ENCODE measurements at places on chromosomes 6 and 20.

DNA sequence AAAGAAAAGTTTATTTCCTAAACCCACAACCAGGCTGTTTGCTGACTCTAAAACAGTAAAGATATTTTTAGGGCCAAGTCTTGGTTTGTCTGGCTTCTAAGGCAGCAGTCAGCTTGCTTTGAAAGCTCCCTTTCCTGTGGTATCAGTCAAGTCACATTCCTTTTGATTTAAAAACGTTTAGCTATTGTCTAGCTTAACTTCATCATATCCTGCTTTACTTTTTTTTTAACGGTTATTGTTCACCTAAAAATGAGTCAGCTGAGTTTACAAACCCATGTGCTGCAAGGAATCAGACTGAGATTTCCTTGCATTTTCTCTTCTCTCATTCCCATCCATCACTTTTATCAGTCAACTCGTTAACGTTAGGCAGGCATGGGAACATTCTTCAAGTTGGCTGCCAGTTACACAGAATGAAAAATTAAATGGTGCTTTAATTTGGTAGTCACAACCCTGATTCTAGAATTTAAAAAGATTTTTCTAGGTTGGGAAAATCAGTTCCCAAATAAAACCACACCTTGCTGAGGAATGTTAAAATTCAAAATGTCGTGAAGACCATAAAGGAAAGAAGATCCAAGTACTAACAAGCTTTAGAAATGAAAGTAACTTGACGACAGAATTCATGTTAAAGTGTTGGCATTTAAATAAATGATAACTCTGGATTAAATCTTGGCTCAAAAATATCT, 45.9 kb downstream of the ELOVL5 start:
- no peak for DNase-seq

DNA sequence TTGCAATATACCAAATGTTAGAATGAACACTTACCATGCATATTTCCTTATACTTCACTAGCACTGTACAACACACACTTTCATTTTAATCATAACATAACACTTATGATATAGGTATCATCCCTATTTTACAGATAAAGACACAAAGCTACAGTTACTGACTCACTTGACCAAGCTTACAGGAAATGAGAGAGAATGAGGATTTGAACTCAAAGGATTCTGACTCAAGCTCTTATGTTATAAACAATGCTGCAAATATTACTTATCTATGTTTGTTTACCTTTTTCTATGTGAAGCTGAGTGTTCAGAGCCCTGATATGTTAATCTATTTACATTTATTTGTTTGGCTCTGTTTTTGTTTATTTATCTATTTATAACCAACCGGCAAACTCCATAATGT, 245.4 kb downstream of the PTPRK start:
- no peak for DNase-seq

- DNase-seq = no peak
Measured at GRCh38 chr6:45613656-45614055, 235.9 kb upstream of the SUPT3H start.

GRCh38 chr6:163860287-163861081, 446.0 kb downstream of the QKI start:
- DNase-seq = no peak

DNA sequence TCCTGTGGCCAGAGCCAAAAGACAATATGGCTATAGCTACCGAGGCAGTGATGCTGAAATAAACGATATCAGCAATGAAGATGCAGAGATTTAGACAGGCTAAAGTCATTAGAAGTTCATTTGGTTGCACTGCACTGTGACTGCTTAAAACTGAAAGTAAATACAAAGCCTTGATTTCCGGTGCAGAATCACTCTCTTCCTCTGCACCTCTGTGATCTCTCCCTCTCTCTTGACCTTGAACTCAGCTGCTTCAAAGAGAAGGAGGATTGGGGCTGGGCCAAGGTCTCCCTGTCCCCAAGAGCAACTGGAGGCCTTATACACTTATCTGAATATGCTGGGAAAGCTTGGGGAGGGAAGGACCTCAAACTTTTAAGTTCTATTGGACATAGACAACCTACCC, 34.6 kb upstream of the SPACA1 start:
- DNase-seq = no peak

Measured in stimulated activated CD4-positive, alpha-beta T cell treated with anti-CD3 and anti-CD28 coated beads, Interleukin-15, amount 100 ng/mL, for 1 hour (primary cell).